WTC11 (cell line): ENCODE measurements at places on chromosomes 11 and 22. TPM values are rescaled to one million over a fixed set of nuclear protein-coding genes. Genes with fewer than 3 reads are reported as not detected.

- DNase-seq, result no peak
Observed at GRCh38 chr11:8681837-8682302, 595 bp downstream of the TRIM66 start.

GRCh38 chr22:37243402-37244113, 511 bp downstream of the RAC2 start:
- no peak for DNase-seq

DNA sequence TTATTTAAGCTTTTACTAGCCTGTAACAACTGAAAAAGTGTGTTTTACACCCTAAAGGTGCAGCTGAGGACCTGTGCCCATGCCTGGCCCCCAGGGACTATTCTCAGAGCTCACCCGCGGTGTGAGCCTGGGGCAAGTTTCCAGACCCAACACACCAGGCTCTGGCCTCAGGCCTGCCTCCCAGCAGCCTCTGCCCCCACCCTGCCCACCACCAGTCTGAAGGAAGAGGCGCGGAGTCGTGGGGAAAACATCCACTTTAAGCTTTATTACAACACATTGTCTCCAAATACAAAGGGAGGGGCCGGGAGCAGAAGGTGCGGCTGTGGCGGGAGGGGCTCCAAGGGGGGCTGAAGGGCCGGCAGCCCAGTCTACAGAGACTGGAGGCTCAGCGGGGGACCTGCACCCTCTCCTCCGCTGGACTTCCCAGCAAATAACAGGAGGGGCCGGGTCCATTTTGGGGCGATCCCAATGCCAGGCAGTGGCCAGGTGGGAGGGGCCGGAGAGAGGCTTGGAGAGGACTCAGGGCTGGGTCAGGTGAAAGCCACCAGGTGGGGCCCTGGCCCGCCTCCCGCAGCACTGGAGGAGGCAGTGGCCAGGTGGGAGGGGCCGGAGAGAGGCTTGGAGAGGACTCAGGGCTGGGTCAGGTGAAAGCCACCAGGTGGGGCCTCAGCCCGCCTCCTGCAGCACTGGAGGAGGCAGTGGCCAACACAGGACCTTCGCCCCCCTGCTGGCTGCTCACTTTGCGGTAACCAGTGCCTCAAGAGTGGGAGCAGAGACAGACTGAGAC, 18.1 kb downstream of the DUSP8 start:
- peak; percentile 82 for DNase-seq

DNA sequence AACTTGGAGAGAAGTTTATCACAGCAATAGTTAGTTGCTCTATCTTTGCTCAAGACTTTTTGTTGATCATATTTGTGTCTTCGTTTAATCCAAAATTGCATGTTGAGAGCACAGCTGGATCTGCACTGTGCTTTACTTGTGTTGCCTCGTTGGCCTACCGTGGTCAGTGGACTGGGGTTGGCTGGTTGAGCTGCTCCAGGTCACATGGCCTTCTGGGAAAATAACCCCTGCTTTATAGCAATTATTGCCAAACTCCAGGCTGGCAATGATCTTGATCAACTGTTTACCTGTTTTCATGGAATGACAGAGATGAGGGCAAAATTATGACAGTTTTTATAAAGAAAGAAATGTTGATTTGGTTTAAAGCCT, 5.7 kb upstream of the PLET1 start:
- no peak for DNase-seq

GRCh38 chr11:64687643-64688533, 35.1 kb downstream of the NRXN2 start:
- DNase-seq, result no peak

- no peak for DNase-seq
Observed at GRCh38 chr11:78786086-78786485, 211.4 kb upstream of the NARS2 start.

DNA sequence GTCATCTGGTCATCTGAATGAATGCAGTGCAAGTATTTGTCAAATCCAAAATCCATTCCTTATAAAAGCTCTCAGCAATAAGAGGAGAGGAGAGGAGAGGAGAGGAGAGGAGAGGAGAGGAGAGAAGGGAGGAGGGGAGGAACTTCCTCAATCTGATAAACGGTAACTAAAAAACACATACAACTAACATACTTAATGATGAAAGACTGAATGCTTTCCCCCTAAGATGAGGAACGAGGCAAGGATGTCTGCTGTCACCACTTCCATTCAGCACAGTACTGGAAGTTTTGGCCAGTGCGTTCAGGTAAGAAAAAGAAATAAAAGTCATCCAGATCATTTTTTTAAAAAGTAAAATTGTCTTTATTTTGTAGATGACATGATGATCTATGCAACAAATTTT, 80.4 kb downstream of the CD82 start:
- no peak for DNase-seq

GRCh38 chr11:57354699-57355098, 16.5 kb downstream of the P2RX3 start:
- DNase-seq, result no peak

DNA sequence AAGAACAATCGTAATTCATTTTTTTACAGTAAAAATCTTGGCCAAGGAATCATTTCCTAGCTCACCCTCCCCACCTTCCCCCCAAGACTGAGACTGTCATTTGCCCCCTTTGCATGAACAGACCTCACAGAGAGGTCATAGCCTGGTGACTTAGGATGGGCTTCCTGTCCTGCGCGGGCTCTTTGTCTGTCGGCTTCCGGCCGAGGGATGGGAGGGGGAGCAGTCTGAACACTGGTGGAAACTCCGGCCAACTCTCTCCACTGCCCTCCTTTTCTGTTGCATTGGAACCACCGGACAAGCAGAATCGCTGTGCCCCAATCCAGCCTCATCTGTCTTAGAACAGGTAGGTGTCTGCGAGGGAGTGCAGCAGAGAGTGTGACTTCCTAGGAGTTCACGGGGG, 41.7 kb downstream of the TEAD1 start:
- DNase-seq, result no peak

- no peak for DNase-seq
Observed at GRCh38 chr11:80473562-80473961, 1032.7 kb upstream of the TENM4 start.

DNA sequence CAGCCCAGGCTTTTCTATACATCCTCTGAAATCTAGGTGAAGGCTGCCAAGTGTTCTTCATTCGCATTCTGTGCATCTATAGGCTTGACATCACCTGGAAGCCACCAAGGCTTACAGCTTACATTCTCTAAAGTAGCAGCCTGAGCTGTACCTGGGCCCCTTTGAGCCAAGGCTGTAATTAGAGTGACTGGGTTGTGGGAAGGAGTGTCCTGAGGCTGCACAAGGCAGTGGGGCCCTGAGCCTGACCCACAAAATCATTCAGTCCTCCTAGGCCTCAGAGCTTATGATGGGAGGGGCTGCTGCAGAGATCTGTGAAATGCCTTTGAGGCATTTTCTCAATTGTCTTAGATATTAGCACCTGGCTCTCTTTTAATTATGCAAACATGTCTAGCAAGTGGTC, 33.0 kb upstream of the RDX start:
- no peak for DNase-seq

DNA sequence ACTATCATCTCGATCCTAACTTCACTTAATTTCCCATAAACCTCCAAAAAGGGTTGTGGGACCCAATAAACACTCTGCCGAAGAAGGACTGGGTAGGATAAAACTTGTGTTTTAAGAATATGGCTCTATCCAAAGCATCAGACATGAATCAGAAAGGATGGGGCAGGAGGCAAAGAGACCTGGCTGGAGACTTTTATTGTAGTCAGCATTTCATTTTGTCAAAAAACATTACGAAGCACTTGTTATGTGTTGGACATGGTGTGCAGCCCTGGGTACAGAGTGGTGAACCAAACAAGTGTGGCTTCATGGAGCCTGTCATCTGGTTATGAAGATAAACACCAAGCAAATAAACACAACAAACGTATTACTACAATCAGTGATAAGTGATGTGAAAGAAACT, 17.3 kb downstream of the IL10RA start:
- DNase-seq, result no peak

DNA sequence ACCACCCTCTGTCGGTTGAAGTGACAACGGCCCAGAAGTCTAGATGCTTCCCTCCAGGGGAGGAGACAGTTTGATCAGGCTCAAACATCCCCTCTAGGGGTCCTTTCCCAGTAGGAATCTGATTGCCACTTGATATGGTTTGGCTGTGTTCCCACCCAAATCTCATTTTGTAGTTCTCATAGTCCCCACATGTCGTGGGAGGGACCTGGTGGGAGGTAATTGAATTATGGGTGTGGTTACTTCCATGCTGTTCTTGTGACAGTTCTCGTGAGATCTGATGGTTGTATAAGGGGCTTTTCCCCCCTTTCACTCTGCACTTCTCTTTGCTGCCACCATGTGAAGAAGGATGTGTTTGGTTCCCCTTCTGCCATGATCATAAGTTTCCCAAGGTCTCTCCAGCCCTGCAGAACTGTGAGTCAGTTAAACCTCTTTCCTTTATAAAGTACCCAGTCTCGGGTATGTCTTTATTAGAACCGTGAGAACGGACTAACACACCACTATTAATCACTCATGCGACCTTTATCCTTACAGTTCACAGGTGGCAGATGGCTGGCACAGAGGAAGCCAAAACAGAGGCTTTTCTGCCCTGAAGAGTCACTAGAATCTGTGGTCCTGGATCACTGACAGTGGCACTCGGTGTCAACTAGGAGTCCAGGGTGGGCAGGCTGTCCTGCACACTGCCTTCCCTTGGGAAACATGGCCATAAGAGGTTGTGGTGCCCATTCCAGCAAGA, 21.6 kb downstream of the ASPHD2 start:
- no peak for DNase-seq

DNA sequence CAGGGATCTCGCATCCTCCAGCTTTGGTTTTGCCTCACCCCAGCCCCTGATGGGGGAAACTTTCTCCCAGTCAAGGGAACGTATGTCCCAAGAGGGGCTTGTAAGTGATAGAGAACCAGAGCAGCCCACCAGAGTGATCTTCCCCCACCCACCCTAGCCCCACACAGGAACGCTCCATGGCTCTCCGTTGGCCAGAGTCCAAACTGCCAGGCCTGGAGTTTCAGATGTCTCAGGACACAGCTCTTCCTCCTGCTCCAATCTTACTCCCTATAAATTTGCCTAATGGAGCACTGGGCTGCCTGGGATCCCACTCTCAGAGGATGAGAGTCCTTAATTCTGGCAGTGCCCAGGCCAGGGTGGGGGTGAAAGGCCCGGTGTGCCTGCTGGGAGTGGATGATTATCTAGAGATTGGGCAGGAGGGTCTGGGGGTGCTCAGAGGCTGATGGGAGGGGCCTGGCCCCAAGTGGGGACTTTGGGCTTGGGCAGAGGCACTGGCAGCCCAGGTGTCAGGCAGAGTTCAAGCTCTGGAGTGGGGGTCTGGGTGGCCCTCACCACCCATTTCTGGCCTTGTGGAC, 79.9 kb downstream of the WNT7B start:
- no peak for DNase-seq

- peak; percentile 69 for DNase-seq
Observed at GRCh38 chr11:62340269-62340901, 3.1 kb downstream of the ASRGL1 start.

GRCh38 chr11:9784602-9785315, 120.9 kb downstream of the SWAP70 start:
- no peak for DNase-seq

GRCh38 chr11:110337570-110338193, 41.3 kb upstream of the RDX start:
- DNase-seq, result no peak

DNA sequence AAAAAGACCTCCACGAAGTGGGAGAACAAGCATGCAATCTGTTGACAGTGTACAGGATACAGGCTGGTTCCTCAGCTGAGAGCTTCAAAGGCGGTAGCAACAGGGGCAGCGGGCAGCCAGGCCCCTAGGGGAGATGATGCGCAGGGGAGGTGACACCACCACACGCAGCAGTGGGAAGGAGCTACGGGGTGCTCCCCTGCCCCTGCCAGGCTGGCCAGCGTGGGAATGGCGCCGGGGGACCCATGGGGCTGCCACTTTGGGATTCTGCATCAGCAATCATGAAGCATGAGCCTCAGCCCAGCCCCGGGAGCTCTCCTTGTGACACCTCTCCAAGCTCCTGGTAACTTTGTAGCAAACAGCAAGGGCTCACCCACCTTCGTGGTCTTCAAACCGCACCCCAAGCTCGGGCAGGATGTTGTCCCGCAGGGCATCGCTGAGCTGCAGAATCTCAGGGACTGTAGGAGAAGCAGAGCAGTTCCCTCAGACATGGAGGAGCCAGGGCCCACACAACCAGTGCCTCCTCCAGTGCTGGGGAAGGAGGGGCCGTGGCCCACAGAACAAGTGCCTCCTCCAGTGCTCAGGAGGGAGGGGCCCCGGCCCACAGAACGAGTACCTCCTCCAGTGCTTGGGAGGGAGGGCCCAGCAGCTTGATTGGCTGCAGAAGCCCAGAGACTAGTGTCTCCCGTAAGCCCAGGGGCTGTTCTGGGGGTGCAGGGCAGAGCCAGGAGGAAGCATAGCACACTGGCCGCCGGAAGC, 14.6 kb upstream of the NAP1L4 start:
- DNase-seq, result no peak

GRCh38 chr22:20531404-20532201, 24.2 kb downstream of the MED15 start:
- peak; percentile 23 for DNase-seq

GRCh38 chr11:67541198-67541597, 18.0 kb upstream of the CABP2 start:
- DNase-seq, result no peak

- no peak for DNase-seq
Observed at GRCh38 chr11:12123273-12123672, 12.9 kb downstream of the MICAL2 start.

- no peak for DNase-seq
Observed at GRCh38 chr11:1608363-1608762, at the start of gene KRTAP5-3. Gene KRTAP5-3 (minus strand): TSS chr11:1608463. CDS start chr11:1608385, 78 bp downstream.

- DNase-seq, result no peak
Observed at GRCh38 chr22:39915295-39915726, 14.4 kb downstream of the GRAP2 start.

GRCh38 chr22:50250555-50251476, at the start of gene HDAC10:
Gene HDAC10 (minus strand): TSS chr22:50251265. CDS start chr22:50251032, 233 bp downstream.
- peak; percentile 89 for DNase-seq

SLC25A18 gene
- 0.69 to 2.1 TPM (median 1.0 TPM) in 3 replicates for total RNA-seq

SLC37A2 gene
- total RNA-seq, result 1.3 to 2.2 TPM (median 2.1 TPM) in 3 replicates

TMEM132A gene
- 110 to 114 TPM (median 114 TPM) in 3 replicates for total RNA-seq

ROBO4 gene
- total RNA-seq, result 0.07 to 0.13 TPM (median 0.09 TPM) in 3 replicates

TSSK2 gene
- not detected in 3 replicates for total RNA-seq

HDHD5 gene
- 84.0 to 114 TPM (median 110 TPM) in 3 replicates for total RNA-seq

TRPM5 gene
- 0.07 to 0.09 TPM in 2 of 3 replicates, not detected in the other for total RNA-seq

UPK3A gene
- 0.23 to 0.62 TPM (median 0.37 TPM) in 3 replicates for total RNA-seq

KCNC1 gene
- 0.09 to 0.21 TPM (median 0.20 TPM) in 3 replicates for total RNA-seq

BARX2 gene
- total RNA-seq, result not detected in 3 replicates

IL17REL gene
- total RNA-seq, result 0.23 to 0.34 TPM (median 0.24 TPM) in 3 replicates

PES1 gene
- 108 to 128 TPM (median 109 TPM) in 3 replicates for total RNA-seq
